ENCODE measurements at places on chromosomes 7 and 10.
A peak's percentile ranks its signal among the peaks of the same experiment; 100 is the strongest.

DNA sequence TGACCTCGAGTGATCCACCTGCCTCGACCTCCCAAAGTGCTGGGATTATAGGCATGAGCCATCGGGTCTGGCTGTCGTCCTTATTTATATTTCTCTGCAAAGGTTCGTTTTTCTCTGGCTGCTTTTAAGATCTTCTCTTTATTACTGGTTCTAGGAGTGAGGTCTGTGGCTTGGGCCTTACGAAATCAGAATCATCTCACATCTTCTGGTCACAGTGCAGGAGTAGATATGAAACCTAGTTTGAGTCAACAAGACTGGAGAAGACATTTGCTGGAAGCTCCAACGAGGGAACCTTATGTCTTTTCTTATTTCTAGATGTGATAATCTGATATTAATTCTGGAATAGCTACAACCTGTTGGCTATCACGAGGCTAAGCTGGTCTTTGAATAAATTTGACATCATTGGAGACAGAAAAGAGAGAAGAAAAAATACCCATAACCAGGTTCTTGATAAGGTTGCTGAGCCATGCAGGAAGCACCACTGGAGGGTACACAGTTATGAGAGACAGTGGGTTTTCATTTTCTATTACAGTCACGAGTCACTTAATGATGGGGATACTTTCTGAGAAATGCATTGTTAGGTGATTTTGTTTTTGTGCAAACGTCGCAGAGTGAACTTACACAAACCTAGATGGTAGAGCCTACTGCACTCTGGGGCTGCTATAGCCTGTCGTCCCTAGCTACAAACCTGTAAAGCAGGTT is 25.6 kb upstream of the IL15RA start:
- no peak for DNase-seq

DNA sequence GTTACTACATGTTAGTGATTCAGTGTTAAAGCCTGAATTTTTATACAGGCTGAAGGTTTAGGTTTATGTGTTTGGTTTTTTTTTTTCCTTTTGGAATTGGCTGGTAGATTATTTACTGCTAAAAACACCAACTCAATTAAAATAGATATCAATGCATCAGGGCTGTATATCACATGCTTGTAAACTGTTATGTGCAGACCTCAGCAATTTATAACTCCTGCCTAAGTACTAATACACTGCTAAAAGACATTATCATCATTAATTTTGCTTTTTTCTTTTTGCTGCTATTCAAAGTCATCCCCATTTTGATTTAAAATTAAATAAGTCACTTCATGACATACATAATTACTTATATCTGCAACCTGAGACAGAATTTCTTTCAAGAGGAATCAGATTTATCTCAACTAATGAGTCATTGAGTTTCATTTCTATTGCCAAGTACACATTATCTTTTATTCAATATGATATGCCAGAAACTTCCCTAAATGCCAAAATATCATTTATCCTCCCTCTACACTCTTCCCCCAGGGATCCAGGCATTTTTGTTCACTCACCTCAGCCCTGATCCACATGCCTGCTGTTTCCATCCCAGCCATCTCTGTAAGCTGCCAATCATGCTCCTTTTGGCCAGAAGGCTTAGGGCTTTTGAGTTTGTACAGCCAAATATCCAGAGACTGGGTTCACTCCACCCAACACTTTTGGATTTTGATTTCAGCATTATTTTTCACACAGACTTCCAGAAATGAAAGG is 98.5 kb downstream of the POLR1F start:
- no peak for DNase-seq

DNA sequence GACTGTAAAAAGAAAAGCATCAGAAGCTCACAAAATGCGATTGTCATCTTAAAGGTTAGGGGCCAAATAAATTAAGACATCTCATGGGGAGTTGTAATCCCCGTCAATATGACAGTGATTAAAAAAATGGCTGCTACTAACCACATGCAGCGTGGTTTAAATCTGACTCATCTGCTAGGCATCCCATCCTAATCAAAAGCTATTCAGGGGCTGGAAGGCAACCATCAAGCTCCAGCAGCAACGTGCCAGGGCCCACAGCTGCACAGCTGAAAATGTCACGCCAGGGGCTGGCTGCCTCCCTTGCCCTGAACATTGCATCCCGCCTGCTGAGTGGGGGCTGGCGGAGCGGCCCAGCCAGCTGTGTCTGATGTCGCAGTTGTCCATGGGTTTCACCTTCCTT is 66.3 kb upstream of the FRMD4A start:
- DNase-seq: peak; percentile 79

DNA sequence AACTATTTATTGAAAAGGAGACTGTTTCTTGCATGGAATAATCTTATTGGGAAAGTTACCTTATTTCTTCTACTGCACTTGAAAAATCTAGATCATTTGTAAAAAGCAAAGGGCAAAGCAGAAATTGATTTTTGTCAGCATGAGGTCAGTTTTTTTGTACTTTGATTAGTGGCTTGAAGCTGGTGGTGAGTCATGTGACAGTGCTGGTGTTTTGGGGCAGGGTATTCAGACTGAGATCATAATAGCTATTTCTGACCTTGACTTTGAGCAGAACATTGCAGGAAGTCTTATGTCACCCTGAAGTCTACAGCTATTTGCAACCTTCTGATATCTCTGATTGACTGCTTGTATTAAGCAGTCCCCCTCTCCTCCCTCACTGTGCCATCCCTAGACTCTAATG is 66.3 kb upstream of the SORCS3 start:
- DNase-seq: no peak

DNA sequence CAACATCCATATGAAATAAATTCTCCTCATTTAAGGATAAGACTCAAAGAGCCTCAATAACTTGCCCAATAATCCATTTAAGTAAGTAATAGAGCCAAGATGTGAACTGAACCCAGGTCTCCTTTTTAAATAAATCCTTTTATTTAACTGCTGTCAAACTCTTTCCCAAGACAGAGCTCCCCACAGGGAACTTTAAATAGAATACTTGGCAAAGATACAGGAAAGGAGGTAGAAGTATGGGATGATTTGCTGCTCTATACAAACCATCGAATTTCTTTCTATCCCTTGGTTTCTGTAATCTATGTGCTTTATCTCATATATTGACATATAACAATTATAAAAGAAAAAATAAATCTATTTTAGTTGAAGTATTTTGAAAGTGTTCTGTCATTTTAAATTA is 295.9 kb downstream of the CSTF2T start:
- no peak for DNase-seq

DNA sequence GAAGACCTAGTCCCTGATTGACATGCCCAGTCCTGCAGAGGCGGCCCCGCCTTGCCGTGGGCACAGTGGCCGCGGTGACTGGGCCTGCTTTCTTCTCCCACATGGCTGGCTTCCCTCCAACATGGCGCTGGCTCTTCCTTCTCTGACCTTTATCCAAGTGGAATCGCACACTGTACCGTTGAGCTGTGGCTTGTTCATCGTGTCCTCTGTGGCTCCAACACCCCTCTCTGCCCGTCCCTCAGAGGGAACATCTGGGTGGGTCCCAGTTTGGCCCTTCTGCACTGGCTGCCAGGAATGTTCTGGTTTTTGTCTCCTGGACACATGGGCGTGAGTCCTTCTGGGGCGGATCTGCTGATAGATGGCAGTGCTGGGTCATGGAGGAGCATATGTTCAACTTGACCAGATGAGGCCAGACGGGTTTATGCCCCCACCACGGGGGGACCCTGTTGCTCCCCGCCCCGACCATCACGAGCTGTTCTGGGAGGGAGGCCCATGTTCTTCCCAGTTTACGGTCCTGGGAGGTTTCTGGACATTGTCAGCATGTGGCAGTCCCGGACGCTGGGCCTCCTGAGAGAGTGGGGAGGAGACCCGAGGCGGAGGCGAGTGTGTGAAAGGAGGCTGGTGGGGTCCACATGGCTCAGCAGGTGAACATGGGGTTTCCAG is 63.5 kb downstream of the LHPP start:
- no peak for DNase-seq

DNA sequence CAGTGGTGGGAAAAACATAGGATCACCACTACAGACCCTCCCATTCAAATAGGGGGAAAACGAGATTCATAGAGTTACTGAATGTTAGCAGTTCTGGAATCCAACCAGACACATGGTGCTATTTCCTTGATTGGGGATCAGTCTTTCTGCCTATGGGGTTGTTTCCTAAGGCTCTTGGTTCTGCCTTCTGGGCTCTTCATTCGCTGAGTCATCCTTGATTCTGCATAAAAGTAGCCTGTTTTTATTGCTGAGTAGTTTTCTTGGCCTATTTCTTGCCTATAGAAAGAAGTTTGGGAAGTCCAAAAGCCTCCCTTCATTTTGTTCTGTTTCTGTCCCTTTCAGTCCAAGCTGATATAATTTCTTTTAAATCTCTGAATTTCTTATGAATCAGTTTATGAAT is 99.3 kb upstream of the OIT3 start:
- DNase-seq: peak; percentile 48

DNA sequence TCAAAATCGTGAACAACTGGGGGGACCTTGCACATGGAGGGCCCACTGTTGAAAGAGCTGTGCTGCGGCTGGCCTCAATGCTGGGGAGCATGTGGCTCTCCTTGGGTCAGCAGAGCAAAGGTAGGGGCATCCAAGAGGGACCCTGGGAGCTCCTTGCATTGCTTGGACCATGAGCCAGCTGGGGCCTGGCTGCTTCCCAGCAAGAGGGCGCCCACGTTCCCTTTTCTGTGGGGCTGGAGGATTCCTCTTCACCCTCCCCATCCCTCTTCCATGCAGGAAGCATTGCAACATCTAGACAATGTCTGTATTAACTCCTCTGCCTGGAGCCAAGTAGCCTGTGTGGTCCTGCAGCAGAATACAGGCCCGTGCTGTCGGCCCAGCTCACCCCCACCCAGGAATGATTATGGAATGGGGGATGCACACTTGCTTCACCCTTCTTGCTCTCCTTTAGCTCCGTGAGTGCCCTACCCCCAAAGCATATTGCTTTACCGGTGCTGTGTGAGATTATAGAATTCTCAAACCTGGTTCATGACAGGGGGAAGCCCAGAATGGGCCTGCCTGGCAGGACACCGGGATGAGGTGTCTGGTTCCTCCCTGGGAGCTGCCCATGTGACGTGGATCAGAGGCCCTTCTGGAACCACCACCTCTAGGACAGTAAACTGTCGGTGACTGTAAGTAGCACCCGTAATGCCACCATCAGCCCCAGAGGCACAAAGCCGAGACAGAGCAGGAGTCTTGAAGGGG is 61.9 kb downstream of the SYPL1 start:
- DNase-seq: peak; percentile 77

DNA sequence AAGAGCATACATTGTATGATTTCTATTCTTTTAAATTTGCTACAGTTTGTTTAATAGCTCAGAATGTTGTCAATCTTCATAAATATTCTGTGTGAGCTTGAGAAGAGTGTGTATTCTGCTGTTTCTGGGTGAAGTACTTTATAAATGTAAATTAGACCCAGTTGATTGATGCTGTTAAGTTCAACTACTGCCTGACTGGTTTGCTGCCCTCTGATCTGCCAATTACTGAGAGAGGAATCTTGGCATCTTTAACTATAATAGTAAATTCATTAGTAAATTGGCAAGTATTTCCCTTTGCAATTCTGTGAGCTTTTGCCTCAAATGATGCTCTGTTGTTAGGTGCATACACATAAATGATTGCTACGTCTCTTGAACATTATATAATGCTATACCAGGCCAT is 255.1 kb upstream of the PLXDC2 start:
- no peak for DNase-seq

DNA sequence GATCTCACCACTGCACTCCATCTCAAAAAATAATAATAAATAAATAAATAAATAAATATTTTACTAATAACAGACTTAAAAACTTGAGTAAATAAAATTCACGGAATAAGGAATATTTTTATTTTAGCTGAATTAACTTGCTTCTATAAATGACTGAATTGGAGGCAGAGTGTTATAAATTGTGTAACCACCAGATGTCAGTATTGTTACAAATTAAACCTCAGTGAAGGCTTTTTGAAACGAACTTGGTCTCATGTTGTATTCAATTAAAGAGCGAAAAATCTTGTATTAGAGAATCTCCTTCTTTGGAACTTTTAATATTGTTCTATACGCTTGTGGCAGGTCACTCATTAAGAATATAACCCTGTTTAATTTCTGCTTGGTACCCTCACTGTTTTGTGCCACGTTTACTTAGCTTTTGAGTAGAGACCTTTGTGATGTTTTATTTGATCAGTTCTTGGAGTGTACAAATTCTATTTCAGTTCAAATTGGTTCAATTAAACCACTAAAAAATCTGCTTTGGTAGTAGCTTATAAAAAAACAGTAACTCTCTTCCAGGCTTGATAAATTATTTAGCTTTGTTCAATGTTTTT is 45.6 kb upstream of the SCIN start:
- DNase-seq: peak; percentile 57

- no peak for DNase-seq
Measured at GRCh38 chr10:52659085-52659484, 113.5 kb downstream of the MBL2 start.

- no peak for DNase-seq
Measured at GRCh38 chr10:15642095-15642494, 77.6 kb downstream of the ITGA8 start.

- no peak for DNase-seq
Measured at GRCh38 chr10:108445746-108446145, 1281.2 kb upstream of the SORCS1 start.

GRCh38 chr7:39950473-39951225 is 593 bp downstream of the CDK13 start:
- peak; percentile 53 for DNase-seq

DNA sequence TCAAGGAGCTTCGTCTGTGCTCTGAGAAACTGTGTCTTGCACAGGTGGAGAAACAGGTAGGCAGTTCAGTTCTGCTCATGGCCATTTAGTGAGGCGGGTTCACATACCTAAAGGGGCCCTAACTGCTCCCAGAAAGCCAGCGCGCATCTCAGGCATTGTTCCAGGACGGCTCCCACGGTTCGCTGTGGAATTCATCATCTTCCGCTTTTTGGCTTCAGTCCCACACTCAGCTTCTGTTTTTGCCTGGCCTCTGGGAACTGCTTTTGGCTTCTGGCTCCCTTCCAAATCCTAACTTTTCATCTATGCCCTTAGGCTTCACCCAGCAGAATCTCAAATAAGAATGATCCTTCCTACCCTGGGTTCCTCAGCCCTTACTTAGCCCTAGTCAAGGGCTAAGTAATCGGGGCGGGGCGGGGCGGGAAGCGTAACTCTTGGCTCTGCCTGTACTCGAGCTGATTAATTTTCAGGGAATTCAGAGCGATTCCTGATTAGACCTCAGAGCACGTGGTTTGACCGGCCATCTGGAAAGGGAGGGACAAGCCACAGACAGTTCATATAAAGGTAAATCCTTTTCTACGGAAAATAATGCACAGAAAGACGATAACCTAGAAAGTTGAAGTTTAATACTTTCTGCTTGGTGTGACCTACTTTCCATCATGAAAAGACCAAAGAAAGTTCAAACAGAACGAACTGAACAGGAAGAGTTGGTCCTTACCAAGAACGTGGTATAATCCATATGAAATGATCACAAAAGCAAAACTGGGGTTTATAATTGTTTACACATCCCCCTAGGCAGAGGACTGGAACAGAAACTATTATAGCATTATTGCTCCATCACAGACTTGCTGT is 105.7 kb downstream of the ST8SIA6 start:
- DNase-seq: no peak
